Upper lobe of right lung (tissue), 1 donor: ENCODE measurements at places on chromosomes 1 and 21. TPM values are rescaled to one million over a fixed set of nuclear protein-coding genes. Genes with fewer than 3 reads are reported as not detected.
A peak's percentile ranks its signal among the peaks of the same experiment; 100 is the strongest.

Gene VWA5B1
- total RNA-seq = 0.09 TPM

- DNase-seq = no peak
- no peaks in the 10 kb centered on the region for H3K4me1 ChIP-seq
- H3K4me3 ChIP-seq = no peak overlapping the region
- no peaks in the 10 kb centered on the region for H3K27me3 ChIP-seq
- H3K36me3 ChIP-seq = no peaks in the 10 kb centered on the region
Measured at GRCh38 chr21:18369115-18369514, 34.5 kb downstream of the TMPRSS15 start.

Gene TDRD5
- 0.17 TPM for total RNA-seq

DNA sequence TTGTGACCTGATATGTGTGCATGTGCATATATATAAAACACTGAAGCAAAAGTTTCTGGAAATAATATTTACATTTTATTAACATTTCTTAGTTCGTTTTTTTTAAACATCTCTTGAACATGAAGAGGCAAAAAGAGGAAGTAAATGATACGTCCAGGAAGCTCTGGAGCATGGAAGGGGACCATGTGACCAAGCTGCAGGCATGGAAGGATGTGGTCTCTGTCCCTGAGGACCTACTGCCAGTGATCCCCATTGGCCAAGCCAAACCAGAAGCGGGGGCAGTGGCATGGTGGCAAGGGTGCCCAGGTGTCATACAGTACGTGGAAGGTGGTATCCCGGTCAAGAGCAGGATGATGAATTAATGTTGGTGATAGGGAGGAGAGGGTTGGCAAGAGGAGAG is 268.3 kb upstream of the PROX1 start:
- no peaks in the 10 kb centered on the region for H3K36me3 ChIP-seq
- H3K4me1 ChIP-seq = no peaks in the 10 kb centered on the region
- no peaks in the 10 kb centered on the region for H3K27me3 ChIP-seq
- no peak overlapping the region for H3K4me3 ChIP-seq
- no peak for DNase-seq

Gene PACC1
- total RNA-seq = 9.7 TPM

DNA sequence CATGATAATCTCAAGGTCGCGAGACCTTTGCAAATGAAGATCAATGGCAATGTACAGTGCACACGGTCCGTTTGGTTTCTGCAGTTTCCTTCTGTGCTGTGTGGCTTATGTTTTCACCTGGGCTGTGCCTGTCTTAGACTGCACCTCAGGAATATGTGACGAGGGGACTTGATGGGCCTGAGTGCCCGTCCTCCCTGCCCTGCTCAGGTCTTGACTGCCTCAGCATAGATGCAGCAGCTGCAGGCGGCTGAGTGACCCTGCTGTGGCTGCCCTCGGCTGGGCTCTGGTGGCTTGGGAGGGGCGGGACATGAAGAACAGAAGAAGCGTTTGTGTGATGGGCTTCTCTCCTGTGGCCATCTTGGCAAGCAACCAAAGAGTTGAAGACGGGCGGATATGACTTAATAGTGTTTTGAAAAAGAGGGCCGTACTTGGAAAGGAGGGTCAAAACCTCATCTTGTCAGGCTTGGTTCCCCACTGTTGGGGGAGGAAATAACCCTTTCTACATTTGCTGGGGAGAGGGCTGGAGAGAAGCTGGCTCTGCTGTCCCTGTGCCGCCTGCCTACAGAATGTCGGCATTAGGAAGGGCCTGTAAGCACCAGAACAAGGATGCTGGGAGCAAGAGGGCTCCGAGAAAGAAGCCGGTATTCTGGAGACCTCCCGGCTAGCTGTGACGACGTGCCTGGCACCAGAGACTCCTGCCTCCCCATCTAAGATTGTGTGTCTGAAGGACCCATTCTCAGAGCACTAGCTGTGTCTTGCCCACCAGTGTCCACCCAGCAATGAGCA is 7.1 kb downstream of the MYBPHL start:
- H3K4me1 ChIP-seq = peaks cover 23% of the 10 kb centered on the region
- no peaks in the 10 kb centered on the region for H3K27me3 ChIP-seq
- no peak overlapping the region for H3K4me3 ChIP-seq

DNA sequence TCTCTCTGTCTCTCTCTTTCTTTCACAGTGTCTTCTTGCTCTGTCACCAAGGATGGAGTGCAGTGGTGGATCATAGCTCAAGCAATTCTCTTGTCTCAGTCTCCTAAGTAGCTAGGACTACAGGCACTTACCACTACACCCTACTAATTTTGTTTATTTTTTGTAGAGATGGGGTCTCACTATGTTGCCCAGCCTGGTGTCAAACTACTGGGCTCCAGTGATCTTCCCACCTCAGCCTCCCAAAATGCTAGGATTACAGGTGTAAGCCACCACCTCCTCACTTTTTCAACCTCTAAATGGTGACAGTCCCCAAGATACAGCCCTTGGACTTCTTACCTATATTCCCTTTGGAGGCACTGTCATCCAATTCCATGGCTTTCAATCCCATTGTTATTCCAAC is 50.5 kb upstream of the PUM1 start:
- H3K27me3 ChIP-seq = no peaks in the 10 kb centered on the region
- H3K36me3 ChIP-seq = no peaks in the 10 kb centered on the region
- H3K4me3 ChIP-seq = no peak overlapping the region

DNA sequence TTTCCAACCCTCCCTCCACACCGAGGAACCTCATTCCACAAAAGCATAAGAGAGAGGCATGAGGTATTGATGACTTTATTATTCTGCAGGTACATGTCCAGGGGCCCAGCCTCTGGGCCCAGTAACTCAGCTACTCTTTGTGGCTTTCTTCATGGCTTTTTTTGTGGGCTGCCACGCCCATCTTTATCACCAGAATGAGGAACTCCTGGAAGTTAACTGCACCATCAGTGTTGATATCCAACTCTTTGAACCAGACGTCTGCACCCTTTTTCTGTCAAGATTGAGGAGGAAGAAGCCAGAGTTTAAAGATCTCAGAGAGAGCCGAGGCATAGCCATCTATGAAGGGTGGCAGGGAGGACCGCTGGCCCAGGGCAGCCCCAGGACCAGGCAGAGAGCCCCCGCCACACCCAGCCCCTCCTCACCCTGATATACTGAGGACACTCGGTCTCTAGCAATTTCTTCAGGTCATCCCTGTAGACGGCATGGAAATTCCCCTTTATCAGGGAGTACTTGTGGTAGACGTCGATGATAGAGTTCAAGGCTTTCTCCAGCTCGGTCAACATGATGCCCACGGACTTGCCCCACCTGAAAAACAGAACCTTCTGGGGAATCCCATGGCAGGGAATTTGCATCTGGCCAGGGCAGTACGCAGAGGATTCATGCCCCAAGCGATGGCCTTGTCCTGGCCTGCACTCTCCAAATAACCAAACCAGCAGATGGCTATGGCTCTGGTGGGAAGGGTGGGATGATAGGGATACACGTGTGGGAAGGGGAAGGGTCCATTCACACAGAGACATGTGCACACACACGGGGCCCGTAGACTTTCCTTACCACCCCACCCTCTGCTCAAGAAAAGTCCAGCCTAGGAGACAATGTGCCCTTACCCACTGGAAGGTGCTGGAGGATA is 647 bp downstream of the S100A8 start:
- no peaks in the 10 kb centered on the region for H3K27me3 ChIP-seq
- H3K36me3 ChIP-seq = no peaks in the 10 kb centered on the region
- peaks cover 3% of the 10 kb centered on the region for H3K4me1 ChIP-seq
- H3K27ac ChIP-seq = no peak overlapping the region
- DNase-seq = no peak

DNA sequence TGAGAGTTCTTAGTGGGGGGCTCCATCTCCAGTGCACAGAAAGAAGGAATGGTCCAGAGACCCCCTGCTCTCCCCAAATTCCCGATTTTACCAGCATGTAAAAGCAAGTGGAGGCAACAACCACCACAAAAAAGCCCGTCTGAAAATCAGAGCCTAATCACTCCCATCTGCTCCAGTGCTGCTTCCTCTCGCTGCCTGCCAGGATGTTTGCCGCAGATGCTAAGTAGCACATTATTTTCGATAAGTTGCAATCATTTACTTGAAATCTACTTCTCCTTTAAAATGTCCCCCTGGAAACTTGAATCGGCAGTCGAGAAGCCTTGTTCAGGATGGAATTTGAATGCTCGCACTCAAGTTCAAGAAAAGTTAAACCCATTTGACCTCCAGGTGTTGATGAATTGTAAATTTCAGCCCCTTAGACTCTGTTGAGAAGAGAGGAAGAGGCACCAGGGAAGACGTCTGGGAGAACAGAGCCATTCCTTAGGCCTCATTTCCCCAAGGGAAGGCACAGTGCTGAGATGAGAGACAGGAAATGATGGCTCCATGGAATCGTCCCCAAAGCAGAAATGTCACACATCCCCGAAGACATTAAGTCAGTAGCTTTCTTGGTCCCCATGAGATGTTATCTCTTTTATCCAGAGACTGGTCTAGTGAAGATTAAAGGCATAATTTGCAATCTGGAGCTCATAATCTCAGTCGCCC is 221.3 kb downstream of the PBX1 start:
- H3K27ac ChIP-seq = peak overlapping the region; percentile 36
- no peaks in the 10 kb centered on the region for H3K27me3 ChIP-seq
- H3K36me3 ChIP-seq = no peaks in the 10 kb centered on the region
- no peak overlapping the region for H3K4me3 ChIP-seq
- peaks cover 14% of the 10 kb centered on the region for H3K4me1 ChIP-seq
- no peak for DNase-seq

Gene CCDC185
- total RNA-seq = not detected

GRCh38 chr1:54384918-54385726 is 21.1 kb downstream of the SSBP3 start:
- H3K4me1 ChIP-seq = peaks cover 24% of the 10 kb centered on the region
- DNase-seq = no peak
- H3K4me3 ChIP-seq = no peak overlapping the region

Gene PCAT6
- total RNA-seq = 0.81 TPM

Gene SPRR1B
- not detected for total RNA-seq

Gene CYP4A22
- total RNA-seq = not detected

GRCh38 chr1:93504247-93505033 is 56.5 kb downstream of the FNBP1L start:
- H3K36me3 ChIP-seq = no peaks in the 10 kb centered on the region
- peak overlapping the region; percentile 43 for H3K27ac ChIP-seq
- H3K27me3 ChIP-seq = no peaks in the 10 kb centered on the region
- H3K4me1 ChIP-seq = no peaks in the 10 kb centered on the region

Gene SPRR4
- not detected for total RNA-seq

GRCh38 chr1:13881385-13882088 is 181.5 kb downstream of the PRDM2 start:
- H3K27me3 ChIP-seq = no peaks in the 10 kb centered on the region
- DNase-seq = no peak
- no peak overlapping the region for H3K27ac ChIP-seq
- no peak overlapping the region for H3K4me3 ChIP-seq
- H3K36me3 ChIP-seq = no peaks in the 10 kb centered on the region
- H3K4me1 ChIP-seq = no peaks in the 10 kb centered on the region

GRCh38 chr1:166700696-166701095 is 138.6 kb upstream of the POGK start:
- H3K4me1 ChIP-seq = no peaks in the 10 kb centered on the region
- H3K4me3 ChIP-seq = no peak overlapping the region
- no peak for DNase-seq
- no peaks in the 10 kb centered on the region for H3K36me3 ChIP-seq
- no peaks in the 10 kb centered on the region for H3K27me3 ChIP-seq
- no peak overlapping the region for H3K27ac ChIP-seq

Gene LRRN2
- total RNA-seq = 3.2 TPM

DNA sequence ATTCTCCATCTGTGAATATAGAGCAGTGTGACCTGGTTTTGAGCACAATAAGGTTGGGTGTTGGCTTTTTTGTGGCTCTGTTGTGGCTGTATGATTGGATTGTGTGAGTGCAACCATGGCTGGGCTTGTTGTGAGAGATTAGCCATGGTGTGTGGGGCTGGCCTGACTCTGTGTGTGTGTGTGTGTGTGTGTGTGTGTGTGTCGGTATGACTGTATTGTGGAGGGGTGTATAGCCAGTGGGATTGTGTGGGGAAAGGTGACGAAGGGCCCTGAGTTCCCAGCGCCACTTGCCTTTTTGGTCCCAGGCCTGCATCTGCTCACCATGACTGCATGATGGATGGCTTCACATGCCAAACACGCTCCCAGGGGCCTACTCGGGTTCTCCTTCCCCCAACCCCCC is 5.9 kb upstream of the SLC6A9 start:
- no peaks in the 10 kb centered on the region for H3K36me3 ChIP-seq
- H3K27me3 ChIP-seq = no peaks in the 10 kb centered on the region
- DNase-seq = no peak
- no peak overlapping the region for H3K4me3 ChIP-seq
- H3K27ac ChIP-seq = no peak overlapping the region
- H3K4me1 ChIP-seq = peaks cover 13% of the 10 kb centered on the region

Gene PLEKHN1
- total RNA-seq = 2.1 TPM

GRCh38 chr1:154213274-154213673 is 7.1 kb upstream of the CFAP141 start:
- DNase-seq = no peak
- H3K27me3 ChIP-seq = no peaks in the 10 kb centered on the region
- peaks cover 91% of the 10 kb centered on the region for H3K36me3 ChIP-seq
- H3K4me1 ChIP-seq = peaks cover 3% of the 10 kb centered on the region
- H3K27ac ChIP-seq = no peak overlapping the region

Gene HSD3B1
- total RNA-seq = not detected

- no peak for DNase-seq
- H3K27me3 ChIP-seq = no peaks in the 10 kb centered on the region
- peak overlapping the region; percentile 47 for H3K27ac ChIP-seq
Measured at GRCh38 chr1:44784094-44785028, 3.6 kb downstream of the BEST4 start.

Gene TP73
- total RNA-seq = 0.29 TPM

- no peak overlapping the region for H3K4me3 ChIP-seq
- H3K27ac ChIP-seq = no peak overlapping the region
- H3K27me3 ChIP-seq = no peaks in the 10 kb centered on the region
Measured at GRCh38 chr1:209038316-209038715, 545.2 kb upstream of the CAMK1G start.

DNA sequence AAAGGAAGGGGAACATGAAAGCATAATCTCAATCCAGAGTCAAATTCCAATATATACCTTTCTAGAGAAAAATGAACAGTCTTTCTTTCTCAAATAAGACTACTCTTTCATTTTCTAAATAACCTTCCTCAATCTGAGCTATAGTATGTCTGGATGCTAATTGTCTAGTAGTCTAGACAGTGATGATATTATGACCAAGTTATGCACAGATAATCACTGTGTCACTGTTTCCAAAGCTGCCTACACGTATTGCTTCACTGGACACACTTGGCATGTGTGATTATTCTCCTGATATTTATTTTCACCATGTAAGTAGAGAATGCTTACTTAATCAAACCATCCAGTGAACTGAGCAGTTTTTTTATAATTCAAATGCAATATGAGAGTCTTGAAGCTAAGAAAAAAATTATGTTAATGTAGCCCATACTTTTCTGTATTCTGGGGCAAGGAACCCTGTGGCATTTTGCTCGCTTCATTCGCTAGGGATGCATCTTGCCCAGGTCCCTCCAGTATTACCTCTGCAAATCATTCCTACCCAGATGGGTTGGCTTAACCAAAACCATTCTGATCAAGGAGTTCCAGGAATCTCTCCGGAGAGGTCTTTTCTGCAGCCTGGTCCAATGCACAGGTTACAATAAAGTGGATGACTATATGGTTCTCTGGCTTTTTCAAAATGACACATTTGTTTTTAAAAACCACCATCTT is 303.1 kb upstream of the RUNX1 start:
- H3K4me1 ChIP-seq = no peaks in the 10 kb centered on the region
- no peak for DNase-seq
- no peaks in the 10 kb centered on the region for H3K27me3 ChIP-seq
- no peak overlapping the region for H3K4me3 ChIP-seq

GRCh38 chr1:114979278-114979891 is 50.2 kb upstream of the TSHB start:
- H3K4me1 ChIP-seq = no peaks in the 10 kb centered on the region
- DNase-seq = no peak
- peaks cover 3% of the 10 kb centered on the region for H3K27me3 ChIP-seq
- no peak overlapping the region for H3K4me3 ChIP-seq
- H3K27ac ChIP-seq = no peak overlapping the region
- no peaks in the 10 kb centered on the region for H3K36me3 ChIP-seq
